ENCODE measurements at places on chromosomes 4 and X.

DNA sequence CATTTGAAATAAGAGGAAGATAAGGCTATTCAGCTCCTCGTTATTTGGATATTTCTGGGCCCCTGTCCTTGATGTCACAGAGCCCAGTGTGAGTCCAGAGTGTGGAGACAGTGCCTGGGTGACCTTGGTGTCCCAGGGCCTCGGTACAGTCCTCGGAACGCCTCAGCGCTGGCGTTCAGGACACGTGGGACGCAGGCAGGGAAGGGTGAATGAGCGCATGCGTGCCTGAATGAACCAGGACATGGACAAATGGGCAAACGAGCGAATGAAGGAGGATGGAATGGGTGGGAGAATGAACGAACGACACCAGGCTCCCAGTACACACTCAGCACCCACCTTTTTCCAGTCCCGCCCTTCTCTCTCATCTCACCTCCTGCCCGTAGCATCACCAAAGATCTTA is 44.2 kb downstream of the EVC start:
- DNase-seq = no peak

DNA sequence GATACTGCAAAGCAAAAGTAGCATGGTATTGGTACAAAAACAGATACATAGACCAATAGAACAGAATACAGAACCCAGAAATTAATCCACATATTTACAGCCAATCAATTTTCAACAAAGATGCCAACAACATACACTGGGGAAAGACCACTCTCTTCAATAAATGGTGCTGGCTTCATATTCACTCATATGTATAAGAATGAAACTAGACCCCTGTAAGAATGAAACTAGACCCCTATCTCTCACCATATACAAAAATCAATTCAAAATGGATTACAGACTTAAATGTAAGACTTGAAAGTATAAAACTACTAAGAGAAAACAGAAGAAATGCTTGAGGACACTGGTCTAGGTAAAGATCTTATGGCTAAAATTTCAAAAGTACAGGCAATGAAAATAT is 19.3 kb downstream of the TLR6 start:
- DNase-seq = no peak

DNA sequence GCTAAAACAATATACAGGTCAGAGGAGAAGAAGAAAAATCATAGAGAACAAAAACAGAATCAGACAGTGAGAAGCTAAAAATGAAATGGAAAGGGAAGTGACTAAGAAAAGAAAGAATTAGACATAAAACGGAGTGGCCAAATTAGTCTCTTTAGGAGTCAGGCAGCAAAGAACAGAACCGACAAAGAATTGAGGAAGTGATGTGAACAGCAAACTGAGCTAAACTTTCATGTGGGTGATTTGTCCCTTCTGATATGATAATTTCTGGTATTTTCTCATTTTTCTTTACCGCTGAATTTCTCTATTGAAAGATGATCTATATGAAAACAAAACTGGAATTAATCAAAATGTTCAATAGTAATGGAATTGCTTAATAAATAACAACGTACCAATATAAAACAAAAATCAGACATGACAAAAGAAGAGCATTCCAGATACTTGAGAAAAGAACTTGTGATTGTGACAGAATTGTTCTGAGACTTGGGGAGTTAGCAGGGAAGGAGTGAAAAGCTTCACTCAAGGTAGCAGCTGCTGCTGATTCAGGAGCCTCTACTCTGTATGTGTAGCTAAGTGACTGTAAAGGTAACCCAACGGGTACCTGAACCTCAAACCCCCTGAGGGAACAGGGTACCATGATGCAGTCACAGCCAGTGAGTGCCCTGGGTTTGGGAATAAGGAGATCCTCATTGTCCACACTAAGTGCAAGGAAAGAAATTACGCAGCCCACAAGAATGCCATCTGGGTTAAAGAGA is 8.8 kb downstream of the TAPT1 start:
- no peak for DNase-seq

DNA sequence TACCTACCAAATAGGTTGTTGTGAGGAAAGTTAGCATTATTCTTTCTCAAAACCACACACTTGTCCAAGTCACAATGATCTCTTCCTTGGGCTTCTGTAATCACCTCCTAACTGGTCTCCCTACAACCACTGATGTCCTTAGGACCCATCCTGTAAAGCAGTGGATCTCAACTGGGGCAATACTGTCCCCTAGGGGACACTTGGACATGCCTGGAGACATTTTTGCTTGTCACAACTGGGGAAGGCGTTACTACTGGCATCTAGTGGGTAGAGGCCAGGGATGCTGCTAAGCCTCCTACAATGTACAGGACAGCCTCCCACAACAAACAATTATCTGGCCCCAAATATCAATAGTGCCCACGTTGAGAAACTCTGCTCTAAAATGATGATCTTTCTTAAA is 118.7 kb upstream of the AP1S2 start:
- no peak for DNase-seq

DNA sequence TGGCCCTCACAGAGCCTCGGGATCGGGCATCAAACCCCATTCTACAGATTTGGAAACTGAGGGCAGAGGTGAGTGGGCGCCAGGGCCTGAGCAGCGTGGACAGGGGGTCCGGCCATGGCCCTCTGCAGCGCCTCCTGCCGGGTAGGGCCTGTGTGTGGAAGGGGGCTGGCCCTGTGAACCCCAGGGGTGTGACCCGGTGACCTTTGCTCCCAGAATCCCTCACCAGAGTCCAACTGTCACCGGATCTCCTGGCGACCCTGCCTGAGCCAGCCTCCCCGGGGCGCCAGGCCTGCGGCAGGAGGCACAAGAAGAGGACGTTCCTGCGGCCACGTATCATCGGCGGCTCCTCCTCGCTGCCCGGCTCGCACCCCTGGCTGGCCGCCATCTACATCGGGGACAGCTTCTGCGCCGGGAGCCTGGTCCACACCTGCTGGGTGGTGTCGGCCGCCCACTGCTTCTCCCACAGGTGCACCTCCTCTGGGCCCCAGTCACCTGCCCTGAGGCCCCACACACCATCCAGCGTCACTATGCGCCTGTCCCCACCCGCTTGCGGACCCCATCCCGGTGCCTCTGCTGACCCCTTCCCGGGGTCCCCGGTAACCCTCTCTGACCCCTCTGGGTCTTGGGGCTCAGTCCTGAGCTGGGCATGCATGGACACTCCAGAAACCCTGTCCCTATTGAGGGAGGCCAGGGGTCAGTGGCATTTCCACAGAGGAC is 4.2 kb downstream of the HGFAC start:
- DNase-seq = no peak
